ENCODE measurements at places on chromosomes 5 and 9.

DNA sequence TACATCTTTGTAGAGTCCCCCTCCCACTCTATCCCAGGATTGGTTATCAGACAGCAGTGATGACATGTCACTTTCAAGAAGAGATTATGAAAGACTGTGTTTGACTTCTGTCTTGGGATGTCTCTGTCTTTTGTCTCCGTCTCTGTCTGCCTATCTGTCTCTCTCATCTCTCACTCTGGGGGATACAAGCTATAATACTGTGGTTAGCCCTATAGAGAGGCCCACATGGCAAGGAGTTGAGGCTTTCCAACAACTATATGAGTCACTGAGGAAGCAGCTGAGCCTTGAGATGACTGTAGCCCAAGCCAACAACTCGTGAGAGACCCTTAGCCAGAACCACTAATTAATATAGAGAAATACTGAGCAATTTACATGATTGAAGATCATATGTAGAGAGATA lies 284.8 kb downstream of the PDE4D start:
- DNase-seq, result no peak

DNA sequence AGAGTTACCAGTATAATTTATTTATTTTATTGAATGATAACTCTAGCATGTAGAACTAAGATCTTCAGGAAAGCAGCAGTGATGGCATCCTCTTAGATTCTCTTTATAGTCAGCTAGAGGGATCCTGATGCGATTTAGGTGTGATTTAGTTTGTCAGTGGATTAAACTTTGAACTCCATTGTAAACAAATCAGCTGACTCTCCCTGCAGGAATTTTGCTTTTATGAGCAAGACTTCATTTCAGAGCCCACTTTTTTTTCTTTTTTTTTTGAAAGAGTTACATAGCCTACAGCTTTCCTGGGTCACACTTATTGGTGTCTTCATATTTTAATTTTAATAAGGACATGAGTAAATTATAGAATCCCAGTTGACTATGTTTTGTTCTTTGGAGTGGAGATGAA lies 93.8 kb upstream of the SEMA6A start:
- DNase-seq, result no peak

DNA sequence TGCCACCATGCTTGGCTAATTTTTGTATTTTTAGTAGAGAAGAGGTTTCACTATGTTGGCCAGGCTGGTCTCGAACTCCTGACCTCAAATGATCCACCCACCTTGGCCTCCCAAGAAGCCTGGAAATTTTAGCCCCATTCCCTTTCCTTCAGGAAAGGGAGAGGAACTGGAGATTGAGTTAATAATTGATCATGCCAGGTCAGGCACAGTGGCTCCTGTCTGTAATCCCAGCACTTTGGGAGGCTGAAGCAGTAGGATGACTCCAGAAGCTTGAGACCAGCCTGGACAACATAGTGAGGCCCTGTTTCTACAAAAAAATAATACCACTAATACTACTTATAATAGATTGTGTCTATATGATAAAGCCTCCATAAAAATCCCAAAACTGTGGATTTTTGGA lies 124.6 kb downstream of the UNC13B start:
- DNase-seq, result no peak

- DNase-seq, result no peak
Observed at GRCh38 chr9:71634752-71635151, 133.6 kb downstream of the CEMIP2 start.

- DNase-seq, result no peak
Observed at GRCh38 chr9:132792547-132792946, 85.5 kb downstream of the AK8 start.

DNA sequence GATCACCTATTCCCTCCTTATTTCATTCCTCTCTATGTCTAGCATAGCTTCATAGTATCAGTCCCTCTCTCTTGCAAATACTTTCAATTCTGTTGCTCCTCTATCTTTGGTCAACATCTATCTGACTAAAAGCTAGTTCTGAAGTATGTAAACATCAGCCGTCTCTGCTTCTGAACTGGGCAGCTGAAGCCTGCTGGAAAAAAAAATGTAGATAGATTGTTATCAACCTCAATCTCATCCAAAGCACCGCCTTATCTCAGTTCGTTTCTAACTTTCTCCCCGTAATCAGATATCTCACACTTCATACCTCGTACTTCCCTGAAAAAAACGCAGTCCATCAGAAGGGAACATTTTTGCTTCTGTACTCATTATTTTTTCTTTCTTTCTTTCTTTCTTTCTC lies 4.5 kb upstream of the SEMA6A start:
- DNase-seq, result no peak

All from activated CD8-positive, alpha-beta memory T cell treated with anti-CD3 and anti-CD28 coated beads for 1 hour (primary cell).